ENCODE measurements at places on chromosomes 2 and 18.

GRCh38 chr18:73948497-73948896, 199.1 kb downstream of the FBXO15 start:
- no peak for DNase-seq

DNA sequence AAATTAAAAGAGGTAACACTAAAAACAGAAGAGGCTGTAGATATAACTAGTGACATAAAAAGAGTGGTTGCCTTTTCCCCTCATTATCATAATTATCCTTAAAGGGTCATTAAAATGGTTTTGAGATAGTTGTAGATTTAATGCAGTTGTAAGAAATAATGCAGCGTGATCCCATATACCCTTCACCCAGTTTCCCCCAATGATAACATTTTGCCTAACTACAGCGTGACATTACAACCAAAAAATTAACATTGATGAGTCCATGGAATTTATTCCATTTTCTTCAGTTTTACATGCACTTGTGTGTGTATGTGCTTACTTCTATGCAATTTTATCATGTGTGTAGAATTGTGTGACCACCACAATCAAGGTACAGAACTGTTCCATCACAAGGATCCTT, 13.2 kb upstream of the RMND5A start:
- DNase-seq = no peak

GRCh38 chr2:124049136-124049535, 24.0 kb downstream of the CNTNAP5 start:
- no peak for DNase-seq

DNA sequence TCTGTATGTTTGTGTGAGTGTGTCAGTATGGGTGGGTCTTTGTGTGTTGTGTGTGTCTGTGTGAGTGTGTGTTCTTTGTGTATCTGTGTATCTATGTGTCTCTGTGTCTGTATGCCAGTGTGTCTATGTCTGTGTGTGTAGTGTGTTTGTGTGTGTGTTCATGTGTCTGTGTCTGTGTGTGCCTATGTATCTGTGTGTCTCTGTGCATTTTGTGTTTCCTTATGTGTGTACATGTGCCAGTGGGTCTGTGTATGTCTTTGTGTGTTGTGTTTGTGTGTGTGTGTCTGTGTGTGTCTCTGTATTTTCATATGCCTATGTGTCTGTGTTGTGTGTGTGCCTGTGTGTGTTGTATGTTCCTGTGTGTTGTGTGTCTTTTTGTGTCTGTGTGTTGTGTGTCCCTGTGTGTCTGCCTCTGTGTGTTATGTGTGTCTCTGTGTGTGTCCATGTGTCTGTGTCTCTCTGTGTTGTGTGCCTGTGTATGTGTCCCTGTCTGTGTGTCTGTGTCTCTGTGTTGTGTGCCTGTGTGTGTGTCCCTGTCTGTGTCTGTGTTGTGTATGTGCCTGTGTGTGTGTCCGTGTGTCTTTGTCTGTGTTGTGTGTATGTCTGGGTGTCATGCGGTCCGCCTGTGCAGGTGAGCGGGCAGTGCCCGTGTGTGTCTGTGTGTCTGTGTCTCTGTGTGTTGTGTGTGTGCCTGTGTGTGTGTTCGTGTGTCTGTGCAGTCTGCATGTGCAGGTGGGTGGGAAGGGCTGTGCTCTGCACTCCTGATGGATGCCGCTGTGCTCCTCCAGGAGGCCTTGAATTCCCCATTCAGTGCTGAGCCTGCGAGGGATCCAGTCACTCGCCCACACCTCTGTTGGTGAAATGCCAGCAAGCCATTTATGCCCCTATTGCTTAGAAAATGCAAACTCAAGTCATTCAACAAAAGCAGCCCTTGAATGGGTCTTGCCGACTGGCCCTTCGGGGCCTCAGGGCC, 37.4 kb downstream of the KLHL29 start:
- DNase-seq = no peak

GRCh38 chr2:239717706-239718105, 307.4 kb downstream of the NDUFA10 start:
- DNase-seq = no peak

DNA sequence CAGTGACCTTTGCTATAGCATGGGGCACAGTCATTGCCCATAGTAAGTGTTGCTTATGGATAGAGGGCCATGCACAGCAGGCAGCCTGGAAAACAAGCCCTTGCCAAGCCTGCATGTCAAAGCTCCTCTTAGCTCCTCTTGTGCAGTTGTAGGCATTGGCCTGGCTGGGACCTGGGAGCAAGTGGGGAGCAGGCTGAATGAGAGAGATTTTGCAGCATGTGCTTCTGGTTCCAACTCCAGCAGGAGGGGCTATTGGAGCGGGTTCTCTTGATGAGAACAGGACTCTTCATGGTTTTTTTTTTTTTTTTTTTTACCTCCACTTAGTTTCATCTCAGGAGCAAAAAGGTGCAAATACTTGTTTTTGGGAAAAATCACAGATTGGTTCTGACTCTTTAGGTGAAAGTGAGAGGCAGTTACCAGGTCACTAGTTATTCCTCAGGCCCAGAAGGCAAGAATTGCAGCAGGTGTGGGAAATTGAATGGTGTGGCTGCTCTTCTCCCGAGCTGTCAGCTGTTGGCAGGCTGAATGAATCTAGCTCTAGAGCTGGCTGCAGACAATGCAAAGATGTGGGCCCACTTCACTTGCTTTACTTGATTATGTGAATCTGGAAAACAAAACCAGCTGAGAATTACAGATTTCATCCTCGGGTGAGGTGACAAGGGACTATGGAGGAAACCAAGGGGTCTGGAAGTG, 95.9 kb downstream of the MAP4K4 start:
- no peak for DNase-seq

- DNase-seq = no peak
Observed at GRCh38 chr18:35470435-35470834, 27.3 kb downstream of the INO80C start.

DNA sequence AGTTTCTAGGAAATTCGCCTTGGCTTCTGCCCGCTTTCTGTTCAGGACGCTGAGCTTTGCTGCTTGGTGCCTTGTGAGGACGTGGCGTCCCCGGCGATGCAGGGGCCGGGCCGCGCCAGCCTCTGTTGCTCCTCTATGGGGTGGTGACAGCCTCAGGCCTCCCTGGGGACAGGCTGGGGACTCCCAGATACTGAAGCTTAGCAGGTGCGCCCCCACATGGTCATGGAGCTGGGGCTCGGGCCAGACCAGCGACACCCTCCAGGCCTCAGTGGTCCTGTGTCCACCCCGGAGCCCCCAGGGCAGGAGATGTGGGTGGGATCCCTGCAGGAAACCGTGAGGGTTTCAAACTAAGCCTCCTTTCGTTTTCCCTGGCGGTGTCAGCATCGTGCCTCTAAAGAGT, 29.2 kb downstream of the KCNG2 start:
- no peak for DNase-seq

DNA sequence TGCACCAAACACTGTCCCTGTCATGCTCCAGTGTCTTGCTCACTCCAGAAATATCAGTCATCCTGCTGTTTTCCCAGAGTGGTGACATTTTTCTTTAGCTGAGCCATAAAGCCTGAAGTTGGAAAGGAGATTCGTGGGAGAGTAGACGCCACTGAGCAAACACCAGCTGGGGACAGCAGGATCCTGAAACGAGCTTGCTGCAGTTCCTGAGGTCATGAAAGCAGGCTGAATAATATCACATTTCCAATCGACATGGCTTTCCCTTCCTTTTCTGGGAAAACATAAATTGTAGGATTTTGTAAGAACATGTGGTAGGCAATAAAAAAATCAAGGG, 276.4 kb downstream of the CDCA7 start:
- DNase-seq = no peak

DNA sequence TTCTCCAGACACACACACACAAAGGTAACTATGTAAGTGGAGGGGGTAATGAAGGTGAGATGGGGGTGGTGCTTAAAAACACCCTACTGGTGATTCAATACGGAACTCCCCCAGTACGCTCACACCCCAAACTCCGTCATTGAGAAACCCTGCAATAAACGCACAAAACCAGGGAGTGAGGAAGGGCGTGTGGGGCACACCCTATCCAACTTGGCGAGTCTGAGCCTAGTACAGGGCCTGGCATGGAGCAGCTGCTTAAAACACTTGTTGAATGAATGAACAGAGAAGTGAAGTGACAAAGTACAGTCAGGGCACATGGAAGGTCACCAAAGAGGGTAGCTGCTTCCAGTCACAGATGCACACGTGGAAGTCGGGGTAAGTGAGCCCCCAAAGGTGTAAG, 146.8 kb upstream of the SMAD2 start:
- DNase-seq = no peak

DNA sequence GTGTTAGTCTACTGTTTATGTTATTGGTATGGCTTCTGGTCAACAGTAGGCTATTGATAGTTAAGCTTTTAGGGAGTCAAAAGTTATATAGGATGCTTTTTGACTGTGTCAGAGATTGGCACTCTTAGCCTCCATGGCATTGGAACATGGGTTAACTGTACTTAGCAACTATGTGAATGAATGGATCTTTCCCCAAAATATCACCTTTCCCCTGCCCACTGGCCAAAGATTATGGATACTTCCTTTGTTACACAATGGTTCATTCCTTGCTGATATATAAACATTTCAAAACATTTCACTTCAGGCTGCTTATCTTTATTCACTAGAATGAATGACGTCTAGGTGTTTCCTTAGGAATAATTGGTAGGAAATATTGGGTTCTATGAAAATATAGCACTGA, 62.1 kb upstream of the DOCK10 start:
- no peak for DNase-seq

DNA sequence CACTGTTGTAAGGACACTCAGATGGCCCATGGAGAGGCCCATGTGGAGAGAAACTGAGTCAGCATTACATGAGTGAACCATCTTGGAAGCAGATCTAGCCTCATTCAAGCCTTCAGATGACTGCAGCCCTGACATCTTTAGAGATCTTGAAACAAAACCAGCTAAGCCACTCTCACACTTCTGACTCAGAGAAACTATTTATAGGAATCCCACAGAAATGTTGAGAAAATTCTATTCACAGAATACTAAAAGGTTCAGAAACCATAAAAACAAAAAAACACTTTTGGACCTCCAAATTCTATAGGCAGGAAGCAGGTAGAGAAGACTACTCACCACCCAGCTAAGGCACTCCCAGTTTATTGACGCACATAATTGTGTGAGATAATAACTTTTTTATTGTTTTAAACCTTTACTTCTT, 8.7 kb downstream of the TMEM169 start:
- DNase-seq = no peak

- DNase-seq = no peak
Observed at GRCh38 chr18:70075906-70076305, 128.2 kb upstream of the CD226 start.

GRCh38 chr2:2633017-2633416, 301.9 kb upstream of the MYT1L start:
- DNase-seq = no peak
